ENCODE measurements at places on chromosomes 13 and 19. TPM values are rescaled to one million over a fixed set of nuclear protein-coding genes. Genes with fewer than 3 reads are reported as not detected.

The IZUMO2 gene
- polyA plus RNA-seq, result not detected

The NANOS3 gene
- polyA plus RNA-seq, result 1.3 TPM

The RUBCNL gene
- polyA plus RNA-seq, result 0.08 TPM

The MAP4K1 gene
- polyA plus RNA-seq, result 0.12 TPM

The RFPL4A gene
- polyA plus RNA-seq, result not detected

The MOB3A gene
- polyA plus RNA-seq, result 36.0 TPM

The PALM gene
- polyA plus RNA-seq, result 0.03 TPM

The ALKBH6 gene
- 31.0 TPM for polyA plus RNA-seq

The ZNF418 gene
- 3.2 TPM for polyA plus RNA-seq

The ZFP14 gene
- polyA plus RNA-seq, result 0.29 TPM

Measured in foreskin keratinocyte (primary cell).